ENCODE measurements at places on chromosomes 16 and 17. TPM values are rescaled to one million over a fixed set of nuclear protein-coding genes. Genes with fewer than 3 reads are reported as not detected.

The STH gene
- not detected for total RNA-seq

The CCL8 gene
- total RNA-seq, result not detected

The NPIPB13 gene
- total RNA-seq, result not detected

The CPHXL2 gene
- total RNA-seq, result not detected

The FAAP100 gene
- 11.0 TPM for total RNA-seq

The ZC3H7A gene
- 32.9 TPM for total RNA-seq

DNA sequence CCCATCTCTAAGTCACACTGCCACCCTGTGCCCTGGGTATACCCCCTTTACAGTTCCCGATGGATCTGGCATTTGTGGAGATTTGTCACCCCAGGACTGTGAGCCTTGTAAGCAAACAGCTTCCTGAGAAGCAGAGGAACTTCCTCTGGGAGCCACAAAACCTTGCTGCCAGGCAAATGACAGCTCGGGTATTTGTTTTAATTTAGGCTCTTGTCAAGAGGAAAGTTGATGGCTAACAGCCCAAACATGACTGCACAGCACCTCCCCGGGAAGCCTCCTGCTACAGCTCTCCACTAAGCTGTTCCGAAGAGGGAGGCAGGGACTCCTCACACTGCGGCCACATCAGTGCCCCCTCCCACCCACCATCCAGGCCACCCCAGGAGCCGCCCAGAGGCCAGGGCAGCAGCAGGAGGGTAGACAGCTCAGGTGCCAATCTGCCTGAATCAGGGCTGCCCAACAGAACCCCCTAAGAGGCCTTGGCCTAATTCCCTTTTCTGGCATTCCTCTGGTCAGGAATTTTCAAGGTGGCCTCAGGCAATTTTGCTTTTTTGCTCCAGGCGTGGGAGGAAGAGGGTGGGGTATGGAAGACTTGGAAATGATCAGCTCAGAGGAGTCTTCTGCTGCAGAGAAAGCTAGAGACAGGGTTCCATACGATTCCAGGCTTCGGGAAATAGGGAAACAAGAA lies 2.6 kb downstream of the ABR start:
- DNase-seq, result peak; percentile 63

GRCh38 chr17:62995377-62995885 lies 29.4 kb downstream of the TANC2 start:
- no peak for DNase-seq

DNA sequence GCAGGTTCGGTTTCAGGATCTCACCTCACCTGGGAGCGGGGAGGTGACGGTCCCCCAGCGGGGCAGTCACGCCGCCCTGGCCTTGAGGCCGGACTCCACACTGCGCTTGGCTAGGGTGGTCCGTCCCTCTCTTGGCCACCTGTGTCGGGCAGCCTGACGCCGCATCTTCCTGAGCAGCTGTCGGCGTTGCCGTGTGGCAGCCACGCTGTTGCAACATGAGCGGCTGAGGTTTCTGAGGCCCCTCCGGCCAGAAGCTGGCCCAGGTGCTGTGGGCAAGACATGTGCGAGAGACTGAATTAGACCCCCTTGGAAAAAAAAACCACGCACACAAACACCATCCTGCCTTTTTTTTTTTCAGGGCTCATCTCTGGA lies 49.2 kb downstream of the IRF8 start:
- DNase-seq, result no peak

DNA sequence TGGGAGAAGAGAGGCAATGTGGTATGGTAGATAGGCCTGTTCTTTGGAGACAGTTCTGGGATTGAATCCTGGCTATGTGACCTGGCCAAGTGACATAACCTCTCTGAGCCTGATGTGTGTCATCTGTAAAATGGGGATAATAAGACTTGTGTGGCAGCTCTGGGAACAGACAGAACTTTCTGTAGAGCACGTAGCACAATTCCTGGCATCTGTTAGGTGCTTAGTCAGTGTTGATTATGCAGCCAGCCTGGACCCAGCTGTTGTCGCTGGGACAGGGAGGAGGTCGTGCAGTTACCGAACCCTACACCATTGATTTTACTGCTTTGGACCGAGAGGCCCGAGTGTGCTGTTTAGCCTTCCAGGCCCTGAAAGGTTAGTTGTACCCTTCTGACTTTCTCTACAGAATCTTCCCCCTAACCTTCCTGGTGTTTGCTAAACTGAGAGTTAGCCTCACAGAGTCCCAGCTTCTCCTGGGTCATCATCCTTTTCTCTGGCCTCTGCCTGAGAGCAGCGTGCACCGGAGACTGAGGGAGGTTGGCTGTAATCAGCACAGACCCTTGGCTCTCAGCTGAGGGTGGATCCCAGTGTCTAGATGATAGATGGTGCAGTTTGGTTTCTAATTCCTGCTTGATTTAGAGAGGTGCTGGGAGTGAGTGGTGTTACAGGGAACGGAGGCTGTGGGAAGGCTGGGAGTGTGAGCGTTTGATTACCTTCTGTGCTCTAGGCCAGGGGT lies 31.9 kb downstream of the MSI2 start:
- no peak for DNase-seq

DNA sequence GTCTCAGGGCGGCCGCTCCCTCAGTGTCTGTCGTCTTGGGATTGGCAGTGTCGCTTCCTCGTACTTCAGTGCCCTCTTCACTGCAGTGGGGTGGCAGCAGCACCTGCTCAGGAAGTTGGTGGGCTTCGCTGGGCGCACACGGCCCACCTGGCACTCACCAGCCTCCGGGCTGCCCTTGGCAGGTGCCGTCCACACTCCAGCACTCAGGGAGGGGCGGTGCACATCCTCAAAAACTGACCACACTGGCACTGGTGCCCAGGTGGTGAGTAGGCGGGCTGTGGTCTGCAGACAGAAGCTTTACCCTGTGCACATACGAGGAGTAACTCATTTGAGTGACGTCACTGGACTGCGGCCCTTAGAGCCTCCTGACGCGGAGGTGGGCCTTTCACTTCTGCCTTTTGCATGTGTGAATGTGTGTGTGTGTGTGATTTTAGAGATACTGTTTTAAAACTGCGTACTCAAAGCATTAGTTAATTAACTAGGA lies 94.6 kb downstream of the BANP start:
- no peak for DNase-seq

DNA sequence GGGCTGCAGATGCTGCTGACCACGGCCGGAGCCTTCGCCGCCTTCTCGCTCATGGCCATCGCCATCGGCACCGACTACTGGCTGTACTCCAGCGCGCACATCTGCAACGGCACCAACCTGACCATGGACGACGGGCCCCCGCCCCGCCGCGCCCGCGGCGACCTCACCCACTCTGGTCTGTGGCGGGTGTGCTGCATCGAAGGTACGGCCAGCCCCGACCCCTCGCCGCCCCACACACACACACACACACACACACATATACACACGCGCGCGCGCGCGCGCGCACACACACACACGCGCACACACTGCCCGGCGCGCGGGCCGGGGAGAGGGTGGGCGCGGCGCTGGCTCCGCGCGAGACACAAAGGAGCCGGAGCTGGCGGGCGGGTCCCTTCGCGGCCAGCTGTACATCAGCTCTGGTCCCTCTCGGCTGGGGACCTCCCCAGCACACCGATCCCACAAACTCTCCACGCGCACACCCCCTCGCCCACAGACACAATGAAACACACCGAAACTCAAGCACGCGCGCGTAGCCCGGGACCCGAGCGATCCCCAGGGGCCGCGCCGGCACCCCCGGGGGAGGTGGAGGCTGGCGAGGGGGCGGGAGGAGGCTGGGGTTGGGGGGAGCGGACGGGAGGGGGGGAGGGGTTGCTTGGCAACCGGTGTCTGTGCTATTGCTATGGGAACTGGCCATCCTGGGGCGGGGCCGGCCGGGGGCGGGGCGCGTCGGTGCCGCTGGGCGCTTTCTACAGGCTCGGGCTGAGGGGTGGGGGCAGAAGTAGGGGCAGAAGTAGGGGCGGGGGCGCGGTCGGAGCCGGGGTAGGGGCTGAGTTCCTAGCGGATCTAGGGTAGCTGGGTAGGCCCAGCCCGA lies 658 bp downstream of the CACNG4 start:
- DNase-seq, result no peak

DNA sequence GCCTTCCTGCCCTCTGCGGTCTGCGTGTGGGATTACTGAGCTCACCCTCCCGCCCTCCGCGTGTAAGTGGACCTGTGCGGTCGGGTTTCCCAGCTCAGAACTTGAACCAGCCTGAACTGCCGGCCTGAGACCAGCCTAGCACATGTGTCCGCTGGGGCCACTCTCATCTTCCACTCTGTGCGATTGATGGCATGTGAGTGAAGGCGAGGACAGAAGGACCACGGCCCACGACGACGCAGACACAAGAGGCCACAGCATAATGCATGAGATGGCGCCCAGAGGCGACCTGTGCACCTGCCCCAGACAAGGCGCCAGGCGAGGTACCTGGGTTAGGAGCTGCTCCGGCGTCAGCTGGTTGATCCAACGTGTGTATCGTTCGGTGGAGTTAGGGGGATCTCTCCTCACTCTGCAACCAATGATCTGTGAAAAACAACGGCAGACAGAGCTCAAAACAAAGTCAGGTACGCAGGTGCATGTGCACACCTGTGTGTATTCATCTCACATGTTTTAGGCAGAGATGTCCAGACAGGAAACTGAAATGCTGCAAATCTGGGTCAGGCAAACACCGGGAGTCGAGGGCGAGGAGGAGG lies 74.5 kb upstream of the METRNL start:
- DNase-seq, result no peak

- no peak for DNase-seq
Observed at GRCh38 chr16:22726868-22727267, 87.1 kb upstream of the HS3ST2 start.

DNA sequence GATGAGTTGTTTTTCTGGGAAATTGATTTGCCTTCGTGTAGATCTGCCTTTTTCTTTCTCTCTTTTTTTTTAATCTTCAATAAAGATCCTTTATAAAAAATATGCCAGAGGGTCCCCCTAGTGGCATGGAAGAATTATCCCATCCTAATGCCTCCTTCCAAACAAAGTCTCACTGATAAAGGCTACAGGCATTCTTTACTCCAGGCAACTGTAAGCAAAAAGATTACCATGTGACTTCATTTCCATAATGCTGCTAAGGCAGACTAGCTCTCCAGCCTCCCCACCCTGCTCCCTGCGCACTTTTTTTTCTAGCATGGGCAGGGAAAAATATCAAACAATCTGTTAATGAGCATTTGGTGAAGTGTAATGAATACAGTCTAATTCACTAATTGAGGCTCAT lies 220.2 kb upstream of the CDH8 start:
- no peak for DNase-seq

- DNase-seq, result no peak
Observed at GRCh38 chr17:78089576-78090281, 38.8 kb downstream of the TMC6 start.

DNA sequence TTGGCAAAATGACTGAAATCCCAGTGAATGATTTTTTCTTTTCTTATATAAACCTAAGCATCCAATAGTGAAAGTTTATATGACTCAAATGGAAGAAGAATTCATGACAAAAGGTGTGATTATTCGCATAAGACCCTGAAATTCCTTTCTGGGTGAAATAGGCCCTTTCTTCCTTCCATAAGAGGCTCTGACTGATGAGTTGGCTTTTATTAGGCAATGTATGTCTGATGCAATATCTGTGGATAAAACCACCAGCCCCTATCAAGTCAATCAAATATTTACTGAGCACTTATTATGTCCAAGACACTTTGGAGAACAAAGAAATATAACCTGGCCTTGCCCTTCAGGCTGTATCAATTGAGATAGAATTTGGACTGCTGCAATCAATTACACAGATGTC lies 316.6 kb downstream of the CDH13 start:
- DNase-seq, result no peak

GRCh38 chr17:82740906-82741759 lies 5.7 kb downstream of the FN3K start:
- no peak for DNase-seq

DNA sequence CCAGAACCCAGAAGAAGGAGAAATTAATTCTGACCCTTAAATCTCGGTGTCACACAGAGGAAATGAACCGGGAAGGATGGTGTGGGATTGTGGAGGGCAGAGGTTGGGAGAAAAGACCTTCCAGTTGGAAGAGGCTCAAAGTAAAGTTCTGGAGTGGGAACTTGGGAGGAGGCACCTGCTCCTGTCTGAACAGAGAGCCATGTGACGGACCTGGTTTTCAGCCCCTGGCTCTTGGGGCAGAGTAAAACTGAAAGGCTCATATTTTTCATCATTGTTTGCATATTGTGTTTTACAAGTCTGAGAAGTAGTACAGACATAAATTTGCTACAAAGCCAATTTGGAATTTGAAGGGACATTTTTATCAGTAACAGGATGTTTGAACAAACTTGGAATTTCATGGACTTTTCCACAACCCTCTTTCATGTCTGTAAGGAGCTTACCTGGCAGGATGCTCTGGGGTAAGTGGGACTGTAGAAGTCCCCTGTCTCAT lies 24.4 kb upstream of the SEC14L1 start:
- DNase-seq, result no peak

- DNase-seq, result no peak
Observed at GRCh38 chr16:79294568-79294967, 306.0 kb downstream of the MAF start.

- DNase-seq, result no peak
Observed at GRCh38 chr17:62963296-62963695, 2.7 kb upstream of the TANC2 start.

DNA sequence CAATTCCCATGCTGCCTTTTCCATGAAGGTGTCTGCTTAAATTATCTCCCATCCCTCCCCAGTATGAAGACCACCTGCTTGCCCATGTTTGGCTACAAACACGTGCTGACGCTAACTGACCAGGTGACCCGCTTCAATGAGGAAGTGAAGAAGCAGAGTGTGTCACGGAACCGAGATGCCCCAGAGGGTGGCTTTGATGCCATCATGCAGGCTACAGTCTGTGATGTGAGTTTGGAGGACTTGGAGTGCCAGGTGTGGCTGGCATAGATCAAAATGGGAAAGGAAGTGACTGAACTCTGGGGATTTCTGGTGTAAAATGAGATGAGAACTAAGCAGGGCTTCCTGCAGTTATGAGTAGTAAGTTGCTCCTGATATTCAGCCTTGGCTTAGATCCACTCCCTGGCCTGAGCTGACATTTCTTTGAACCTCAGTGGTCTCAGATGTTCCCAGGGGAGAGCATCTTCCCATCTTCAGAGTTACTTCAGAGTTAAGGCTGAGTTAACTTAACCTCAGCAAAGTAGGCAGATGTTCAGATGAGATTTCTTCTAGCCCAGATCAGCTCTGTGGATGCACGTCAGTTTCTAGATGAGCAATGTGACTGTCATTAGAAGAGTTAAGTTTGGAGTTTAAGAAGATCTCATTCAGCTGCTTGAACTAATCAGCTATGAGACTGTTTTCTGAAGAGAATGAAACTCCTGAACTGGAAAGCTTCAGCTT lies 32.7 kb downstream of the ITGB3 start:
- no peak for DNase-seq

- DNase-seq, result no peak
Observed at GRCh38 chr16:79419148-79419547, 181.4 kb downstream of the MAF start.

All from heart right ventricle (tissue), 16 donors.